Hair follicular keratinocyte (primary cell): ENCODE measurements at places on chromosomes 5 and 9. TPM values are rescaled to one million over a fixed set of nuclear protein-coding genes. Genes with fewer than 3 reads are reported as not detected.

The PURA gene
- total RNA-seq = 6.1 and 6.6 TPM in 2 replicates

The CDKN2B gene
- 8.3 and 18.0 TPM in 2 replicates for total RNA-seq

The FAM78A gene
- 0.49 and 0.62 TPM in 2 replicates for total RNA-seq

The SPACA9 gene
- 4.5 and 5.6 TPM in 2 replicates for total RNA-seq

The MSMP gene
- total RNA-seq = not detected in 2 replicates

The SLC25A48 gene
- not detected in 2 replicates for total RNA-seq

The NR5A1 gene
- not detected in 2 replicates for total RNA-seq

The STPG3 gene
- not detected in 2 replicates for total RNA-seq

The ISL1 gene
- total RNA-seq = not detected in 2 replicates
